ENCODE measurements at places on chromosomes 4 and X.

- no peak for DNase-seq
Measured at GRCh38 chr4:155602351-155603140, 64.1 kb upstream of the GUCY1A1 start.

DNA sequence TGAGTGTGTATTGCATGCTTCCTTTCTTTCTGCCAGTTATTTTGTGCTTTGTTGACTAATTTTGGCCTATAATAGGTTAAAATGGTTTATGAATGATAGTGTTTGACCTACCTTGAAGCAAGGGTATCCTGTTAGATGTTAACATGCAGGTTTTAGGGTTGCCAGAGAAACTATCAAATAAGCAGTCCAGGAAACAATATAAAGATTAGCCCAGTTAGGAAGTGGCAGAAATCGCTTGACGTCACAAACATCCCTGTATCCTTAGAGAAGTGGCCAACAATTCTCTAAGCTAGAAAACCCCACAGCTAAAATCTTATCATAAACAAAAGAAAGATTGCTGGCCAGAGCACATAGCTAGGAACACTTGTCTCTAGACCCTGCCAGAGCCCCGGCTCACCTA, 3.8 kb downstream of the NAP1L5 start:
- DNase-seq: no peak

GRCh38 chrX:72492499-72492898, 80.1 kb downstream of the HDAC8 start:
- no peak for DNase-seq

DNA sequence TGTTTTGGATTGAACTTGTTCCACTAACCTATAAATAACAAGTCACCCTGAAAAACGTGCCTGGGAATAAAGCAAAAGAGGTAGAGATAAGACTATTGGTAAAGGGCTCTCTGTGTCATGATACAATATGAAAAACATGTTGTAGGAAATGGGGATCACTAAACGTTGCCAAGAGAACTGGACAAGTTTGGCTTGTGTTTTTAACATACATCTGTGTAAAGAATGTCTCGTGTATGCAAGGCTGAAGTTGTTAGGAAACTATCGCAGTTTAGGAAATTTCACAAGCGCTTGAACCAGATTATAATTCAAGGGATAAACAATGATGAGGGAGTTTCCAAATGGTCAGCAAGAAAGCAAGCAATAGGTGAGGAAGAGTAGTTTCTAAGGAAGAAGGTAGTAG, 655.8 kb downstream of the PCDH7 start:
- DNase-seq: no peak

- no peak for DNase-seq
Measured at GRCh38 chr4:44777115-44777514, 50.8 kb upstream of the GNPDA2 start.

DNA sequence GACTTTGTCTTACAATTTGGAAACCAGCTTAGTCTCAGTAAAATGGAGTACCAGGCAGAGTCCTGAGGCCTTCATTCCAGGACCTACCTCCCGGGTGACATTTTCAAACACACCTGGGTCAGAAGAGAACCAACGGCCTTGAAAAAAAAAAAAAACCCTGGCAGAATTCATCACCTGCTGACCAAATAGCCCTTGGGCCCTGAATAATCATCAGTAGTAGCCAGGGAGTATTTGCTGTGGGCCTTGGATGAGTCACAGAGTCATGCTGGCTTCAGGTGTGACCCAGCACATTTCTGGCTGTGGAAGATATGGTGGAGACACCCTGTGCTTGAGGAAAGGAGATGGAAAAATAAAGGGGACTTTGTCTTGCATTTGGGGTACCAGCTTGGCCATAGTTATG, 92.2 kb downstream of the LPAR4 start:
- no peak for DNase-seq

DNA sequence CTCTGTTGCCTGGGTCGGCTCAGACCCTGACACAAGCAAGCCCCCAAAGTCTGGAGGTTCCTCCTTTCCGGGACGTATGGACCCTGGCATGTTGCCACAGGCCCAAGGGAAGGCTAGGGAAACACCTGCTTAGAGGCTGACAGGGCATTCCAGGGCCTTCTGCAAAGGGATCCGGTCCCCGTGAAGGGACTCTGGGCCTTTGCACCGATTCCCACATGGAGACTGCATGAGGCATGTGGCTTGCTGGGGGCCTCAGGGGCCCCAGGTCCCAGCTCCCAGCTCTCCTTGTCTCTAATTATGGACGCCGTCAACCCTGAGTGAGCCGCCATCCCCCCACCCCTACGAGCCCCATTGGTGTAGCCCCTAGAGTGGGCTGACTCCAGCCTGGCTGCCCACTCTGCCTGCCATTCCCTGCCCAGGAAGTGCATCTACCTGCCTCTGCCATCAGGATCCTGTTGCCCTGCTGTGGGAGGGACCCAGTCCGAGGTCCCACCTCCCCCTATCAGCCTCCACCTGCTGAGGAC, 4.2 kb upstream of the RGS12 start:
- DNase-seq: no peak

Measured in common myeloid progenitor, CD34-positive (primary cell).